ENCODE measurements at places on chromosomes 3 and 15. TPM values are rescaled to one million over a fixed set of nuclear protein-coding genes. Genes with fewer than 3 reads are reported as not detected.
A peak's percentile ranks its signal among the peaks of the same experiment; 100 is the strongest.

Gene RLBP1
- 0.18 TPM for total RNA-seq

GRCh38 chr15:60397772-60398445 is at the start of gene ANXA2:
ANXA2 (minus strand) TSS chr15:60397986; CDS start chr15:60386075, 11,911 bp downstream.
- DNase-seq = peak; percentile 8

- DNase-seq = no peak
Observed at GRCh38 chr3:104460477-104461406, 906.0 kb upstream of the ALCAM start.

DNA sequence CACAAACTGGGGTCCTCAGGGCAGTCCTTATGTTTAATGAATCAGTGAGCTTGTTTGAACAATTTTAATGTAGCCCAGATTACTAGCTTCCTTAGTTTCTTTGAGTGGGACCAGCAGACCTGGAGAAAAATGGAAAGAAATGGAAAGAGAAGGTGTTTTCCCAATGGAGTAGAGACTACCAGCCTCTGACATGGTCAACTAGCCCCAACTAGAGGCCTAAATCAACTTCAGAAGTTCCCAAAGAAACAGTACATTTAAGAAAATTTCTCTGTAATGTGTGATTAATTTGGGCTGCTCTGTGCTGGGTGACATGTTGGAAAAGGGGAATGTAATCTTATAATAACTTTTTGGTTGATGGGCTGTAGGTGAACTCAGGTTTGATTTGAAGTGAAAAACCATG is 310.9 kb downstream of the MFSD1 start:
- no peak for DNase-seq

GRCh38 chr3:101261506-101261905 is 58.9 kb downstream of the IMPG2 start:
- no peak for DNase-seq

DNA sequence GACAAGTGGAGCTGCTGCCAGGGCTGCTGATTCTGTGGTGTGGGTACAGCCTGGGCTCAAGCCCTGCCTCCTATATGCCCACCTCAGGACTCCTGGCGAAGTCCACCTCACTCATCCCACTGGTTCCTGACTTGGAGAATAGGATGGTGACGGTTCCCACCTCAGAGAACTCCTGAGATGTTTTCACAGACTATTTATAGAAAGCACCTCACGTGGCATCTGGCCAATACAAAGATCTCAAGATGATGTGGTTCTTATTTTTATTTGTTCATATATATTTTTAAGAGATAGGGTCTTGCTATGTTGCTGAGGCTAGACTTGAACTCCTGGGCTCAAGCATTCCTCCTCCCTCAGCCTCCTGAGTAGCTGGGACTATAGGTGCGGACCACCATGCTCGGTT is 236.9 kb upstream of the BHLHE40 start:
- DNase-seq = no peak

Gene RHCG
- total RNA-seq = 1.3 TPM

- DNase-seq = no peak
Observed at GRCh38 chr3:24678421-24678865, 183.8 kb upstream of the THRB start.

GRCh38 chr3:114333180-114333922 is 39.5 kb downstream of the TIGIT start:
- no peak for DNase-seq

- DNase-seq = no peak
Observed at GRCh38 chr3:86229086-86229774, 761.7 kb downstream of the VGLL3 start.

DNA sequence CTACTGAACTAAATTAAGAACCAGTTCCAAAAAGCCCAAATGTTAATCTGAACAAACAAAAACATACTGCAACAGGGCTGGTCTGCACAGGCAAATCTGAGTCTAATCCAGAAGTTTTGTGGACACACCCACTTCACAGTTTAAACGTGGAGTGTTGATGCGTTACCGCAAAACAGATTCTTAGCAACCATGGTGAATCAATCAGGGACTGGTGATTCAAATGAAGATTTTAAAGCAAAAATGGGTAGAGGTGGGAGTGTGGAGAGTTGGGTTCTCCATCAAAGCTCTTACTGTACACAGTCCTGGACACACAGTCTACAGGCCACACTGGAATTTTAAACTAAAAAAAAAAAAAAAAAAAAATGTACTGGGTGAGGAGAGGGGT is 5.2 kb downstream of the ANXA2 start:
- no peak for DNase-seq

DNA sequence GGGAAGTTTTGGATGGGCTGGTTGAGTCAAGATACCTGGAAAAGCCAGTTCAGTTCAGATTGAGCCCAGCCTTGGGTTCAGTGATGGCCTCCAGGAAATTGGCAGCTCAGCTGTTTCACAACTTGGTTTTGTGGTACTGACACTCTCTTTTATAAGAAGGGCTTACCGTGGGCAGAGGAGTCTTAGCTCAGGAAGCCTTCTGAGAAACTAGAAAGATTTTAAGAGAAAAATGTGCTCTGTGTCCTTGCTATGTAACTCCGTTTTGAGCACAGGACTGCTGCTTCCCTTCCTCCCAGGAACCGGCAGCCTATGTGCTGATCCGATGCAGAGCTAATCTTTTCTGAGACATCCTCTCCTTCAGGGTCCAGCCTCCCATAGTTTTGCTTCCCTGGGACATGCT is 46.6 kb upstream of the RASGRP1 start:
- DNase-seq = no peak

Gene RGMA
- 26.3 TPM for total RNA-seq

- no peak for DNase-seq
Observed at GRCh38 chr15:45089712-45090373, 24.1 kb downstream of the DUOX2 start.

DNA sequence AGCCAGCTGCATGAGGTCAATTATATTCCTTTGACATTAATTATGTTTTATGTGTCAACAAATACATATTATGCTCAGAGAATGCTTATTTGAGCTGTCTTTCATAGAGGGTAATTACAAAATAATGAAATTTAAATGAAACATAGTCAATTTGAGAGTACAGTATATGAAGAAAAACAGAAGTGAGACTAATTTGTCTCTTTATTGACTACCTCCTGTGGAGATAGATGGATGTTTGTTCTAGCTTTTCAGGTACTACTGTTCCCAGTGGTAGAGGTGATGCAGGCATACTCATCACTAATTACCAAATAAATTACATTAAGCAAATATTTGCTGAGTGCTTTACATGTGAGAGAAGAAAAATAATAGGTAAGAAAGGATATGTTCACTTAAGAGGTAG is 1129.6 kb downstream of the OTOL1 start:
- DNase-seq = no peak

- DNase-seq = no peak
Observed at GRCh38 chr3:172938788-172939187, 188.3 kb downstream of the ECT2 start.

DNA sequence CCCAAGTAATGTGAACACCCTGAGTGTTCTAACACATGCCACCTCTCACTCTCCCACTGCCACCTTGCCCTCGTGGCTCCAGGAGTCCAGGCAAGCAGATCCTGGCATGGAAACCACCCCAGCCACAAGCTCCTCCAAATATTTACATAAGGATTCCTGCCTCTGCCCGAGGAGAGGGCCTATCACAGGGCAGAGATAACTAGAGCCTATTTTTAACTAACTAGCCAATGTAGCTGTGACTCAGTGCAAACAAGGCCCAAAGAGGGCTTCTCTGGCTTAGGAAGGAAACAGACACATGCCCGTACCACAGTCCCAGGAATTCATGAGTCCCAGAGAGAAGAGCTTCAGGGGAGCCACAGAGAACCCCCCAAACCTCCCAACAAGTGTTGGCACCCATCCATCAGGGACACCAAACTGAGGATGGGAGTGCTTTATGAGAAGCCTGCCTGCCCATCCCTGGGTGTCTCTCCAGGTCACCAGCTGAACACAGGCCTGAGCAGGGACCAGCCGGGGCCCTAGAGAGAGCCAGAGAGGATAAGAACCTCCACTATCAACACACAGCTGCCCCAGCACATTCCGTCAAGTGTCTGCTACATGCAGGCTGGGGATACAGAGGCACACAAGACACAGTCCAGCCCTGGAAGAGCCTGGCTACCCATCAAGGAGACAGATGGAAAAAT is 9.2 kb downstream of the FYCO1 start:
- no peak for DNase-seq

GRCh38 chr3:130826516-130827182 is 67.2 kb upstream of the ATP2C1 start:
- no peak for DNase-seq

DNA sequence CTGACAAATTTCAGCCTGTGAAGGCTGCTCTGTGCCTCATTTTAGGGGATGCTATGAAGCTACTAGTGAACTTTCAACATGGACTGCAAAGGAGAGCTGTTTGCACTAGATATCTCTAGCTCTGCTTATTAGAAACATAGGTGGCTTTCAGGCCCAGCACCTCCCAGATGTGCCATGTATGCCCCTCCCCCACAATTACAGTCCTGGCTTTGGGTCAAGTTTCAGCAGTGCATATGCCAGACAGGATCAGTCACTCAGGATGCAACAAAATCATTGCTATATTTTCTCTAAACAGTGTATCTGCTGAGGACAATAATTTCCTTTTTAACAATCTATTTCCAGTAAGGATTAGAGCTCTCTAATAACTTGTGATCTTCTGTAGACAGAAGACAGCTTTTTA is 178.8 kb upstream of the STAC start:
- DNase-seq = no peak

Gene IQCF5
- total RNA-seq = not detected

Gene SKIC8
- total RNA-seq = 48.5 TPM

GRCh38 chr15:95584088-95584487 is 746.4 kb upstream of the NR2F2 start:
- DNase-seq = no peak

- no peak for DNase-seq
Observed at GRCh38 chr3:185021256-185021655, 131.6 kb downstream of the C3orf70 start.

DNA sequence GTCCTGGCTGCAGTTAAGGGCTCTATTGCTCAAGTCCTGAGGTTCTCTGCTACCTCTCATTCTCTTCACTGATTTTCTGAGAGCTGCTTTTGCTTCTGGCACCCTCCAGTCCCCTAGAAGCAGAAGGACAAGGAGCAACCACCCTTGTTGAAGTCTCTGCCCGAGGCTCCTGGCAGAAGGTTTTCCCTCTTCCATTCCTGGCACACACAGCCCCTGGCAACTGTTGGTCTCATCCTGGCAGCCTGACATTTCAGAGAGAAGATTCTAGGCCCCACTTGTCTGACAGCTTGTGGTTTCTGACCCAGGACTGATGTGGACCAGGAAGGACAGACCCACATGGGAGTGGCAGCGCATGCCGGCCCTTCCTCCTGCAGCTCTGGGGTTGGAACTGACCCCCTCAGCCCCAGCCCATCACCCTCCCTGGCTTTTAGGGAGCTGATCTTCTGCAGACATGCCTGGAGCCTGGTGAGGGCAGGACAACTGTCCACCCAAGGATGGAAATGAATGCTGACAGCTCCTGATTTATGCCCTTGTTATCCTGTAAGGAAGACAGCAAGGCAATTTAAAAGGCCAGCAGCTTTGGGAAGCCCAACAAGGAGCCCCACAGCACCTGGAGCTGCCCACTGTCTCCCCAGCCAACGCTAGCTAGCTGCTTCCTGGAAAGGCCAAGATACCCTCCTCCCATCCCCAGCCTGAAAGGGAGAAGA is 13.0 kb upstream of the NTRK3 start:
- peak; percentile 79 for DNase-seq

- no peak for DNase-seq
Observed at GRCh38 chr3:119562307-119562961, 3.0 kb upstream of the CD80 start.

GRCh38 chr15:41689834-41690233 is 29.6 kb downstream of the MGA start:
- no peak for DNase-seq

DNA sequence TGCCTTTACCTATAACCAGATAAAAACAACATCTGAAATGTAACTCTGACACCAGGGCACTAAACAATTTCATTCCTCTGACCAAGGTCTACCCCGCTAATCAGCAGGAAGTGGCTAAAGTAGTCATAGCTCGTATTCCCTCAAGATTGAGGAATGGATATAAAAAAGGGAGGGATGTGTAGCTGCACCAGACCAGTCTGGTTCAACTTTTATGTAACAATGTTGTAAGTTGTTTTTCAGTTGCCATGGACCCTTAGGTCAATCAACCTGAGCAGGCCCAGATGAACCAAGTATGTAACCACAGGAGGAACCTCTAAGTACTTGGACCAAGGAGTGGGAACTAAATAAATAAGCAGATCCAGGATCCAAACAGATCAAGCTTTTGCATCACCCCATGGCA is 28.4 kb upstream of the IFT57 start:
- DNase-seq = no peak

Gene GOLGA8G
- total RNA-seq = 0.09 TPM

GRCh38 chr3:171177056-171177455 is 150.5 kb upstream of the SLC2A2 start:
- DNase-seq = peak; percentile 60

DNA sequence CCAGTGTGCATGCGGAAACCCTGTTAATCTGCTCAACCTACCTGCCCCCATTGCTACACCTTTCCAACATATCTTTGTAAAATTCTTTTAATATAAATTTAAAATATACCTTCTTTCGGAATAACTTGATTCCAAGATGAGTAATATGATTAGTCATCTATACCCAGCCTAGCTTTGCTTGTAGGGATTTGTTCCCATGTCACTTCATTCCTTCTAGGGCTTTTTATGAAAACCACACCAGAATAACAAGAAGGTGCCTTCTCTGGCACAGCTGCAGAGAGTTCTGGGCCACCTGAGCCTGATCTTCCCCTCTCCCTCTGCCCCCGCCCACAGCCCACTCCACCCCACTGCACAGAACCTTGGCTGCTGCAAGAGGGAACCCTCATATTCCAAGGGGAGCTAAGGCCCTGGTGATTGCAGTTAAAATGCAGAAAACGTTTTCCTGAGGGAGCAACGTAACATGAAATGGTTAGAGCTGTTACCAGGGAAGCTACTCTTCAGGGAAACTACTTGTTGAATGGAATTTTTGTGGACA is 38.6 kb upstream of the HACD2 start:
- DNase-seq = no peak

GRCh38 chr3:23071758-23072157 is 131.4 kb upstream of the UBE2E2 start:
- no peak for DNase-seq

- DNase-seq = no peak
Observed at GRCh38 chr15:49458145-49458544, 35.1 kb downstream of the FGF7 start.

GRCh38 chr3:123447749-123448517 is 957 bp downstream of the ADCY5 start:
- no peak for DNase-seq

DNA sequence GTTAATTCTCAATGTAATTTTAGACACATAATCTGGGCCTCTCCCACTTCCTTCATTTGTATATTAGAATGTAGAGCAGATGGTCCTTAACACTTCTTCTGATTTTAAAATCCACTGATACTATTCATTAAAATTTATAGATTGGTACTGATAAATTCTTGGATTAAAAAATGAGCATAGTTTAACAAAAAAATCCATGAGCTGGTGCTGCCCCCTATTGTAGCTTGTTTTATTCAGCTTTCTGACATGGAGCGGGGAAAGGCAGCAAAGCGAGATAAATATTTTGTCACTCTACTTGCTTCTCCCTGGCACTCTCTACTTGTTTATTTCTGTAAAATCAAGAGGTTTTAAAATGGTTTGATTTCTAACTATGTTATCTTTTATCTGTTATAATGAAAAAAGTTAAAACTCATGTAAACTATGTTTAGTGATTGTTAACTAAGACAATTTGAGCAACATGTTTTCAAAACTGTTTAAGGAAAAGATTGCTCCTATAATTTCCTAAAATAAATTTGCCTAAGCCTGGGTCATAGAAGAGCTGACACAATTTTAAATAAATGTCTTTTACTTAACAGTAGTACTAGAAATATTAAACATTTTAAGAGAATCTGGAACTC is 26.5 kb upstream of the PLOD2 start:
- DNase-seq = no peak

GRCh38 chr3:142796823-142797222 is 73.0 kb downstream of the TRPC1 start:
- no peak for DNase-seq
